AG04449 (cell line): ENCODE measurements at places on chromosomes 11 and 22.

DNA sequence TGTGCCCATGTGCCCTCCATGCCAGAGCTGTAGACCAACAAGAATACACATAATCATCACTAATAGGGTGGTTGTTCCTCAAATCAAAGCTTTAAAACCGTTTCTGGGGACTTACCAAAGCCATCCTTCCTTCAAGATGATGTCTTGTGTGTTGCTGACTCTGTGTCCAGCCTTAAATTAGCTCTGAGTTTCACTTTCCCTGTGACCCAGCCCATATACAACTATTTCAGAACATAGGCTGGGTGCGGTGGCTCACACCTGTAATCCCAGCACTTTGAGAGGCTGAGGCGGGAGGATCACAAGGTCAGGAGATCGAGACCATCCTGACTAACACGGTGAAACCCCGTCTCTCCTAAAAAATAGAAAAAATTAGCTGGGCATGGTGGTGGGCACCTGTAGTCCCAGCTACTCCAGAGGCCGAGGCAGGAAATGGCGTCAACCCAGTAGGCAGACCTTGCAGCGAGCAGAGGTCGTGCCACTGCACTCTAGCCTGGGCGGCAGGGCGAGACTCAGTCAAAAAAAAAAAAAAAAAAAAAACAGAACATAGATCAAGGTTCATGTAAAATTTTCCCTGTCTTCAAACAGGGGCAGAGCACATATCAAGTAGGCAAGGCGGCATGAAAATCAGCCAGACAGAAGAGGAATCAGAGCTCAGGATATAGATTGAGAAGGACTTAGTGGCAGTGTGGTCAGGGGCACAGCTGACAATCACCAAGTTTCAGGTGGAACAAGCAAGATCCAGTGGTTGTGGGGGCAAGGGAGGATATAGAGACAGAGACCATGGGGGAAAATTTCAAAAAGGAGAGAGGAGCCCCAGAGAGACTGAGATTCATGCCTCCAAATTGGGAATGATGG is at the start of gene PLAAT2:
PLAAT2 (minus strand) TSS at position 179 of the 855 bp plus-strand sequence; CDS start at position 124, 55 bp downstream.
- no peak for DNase-seq

DNA sequence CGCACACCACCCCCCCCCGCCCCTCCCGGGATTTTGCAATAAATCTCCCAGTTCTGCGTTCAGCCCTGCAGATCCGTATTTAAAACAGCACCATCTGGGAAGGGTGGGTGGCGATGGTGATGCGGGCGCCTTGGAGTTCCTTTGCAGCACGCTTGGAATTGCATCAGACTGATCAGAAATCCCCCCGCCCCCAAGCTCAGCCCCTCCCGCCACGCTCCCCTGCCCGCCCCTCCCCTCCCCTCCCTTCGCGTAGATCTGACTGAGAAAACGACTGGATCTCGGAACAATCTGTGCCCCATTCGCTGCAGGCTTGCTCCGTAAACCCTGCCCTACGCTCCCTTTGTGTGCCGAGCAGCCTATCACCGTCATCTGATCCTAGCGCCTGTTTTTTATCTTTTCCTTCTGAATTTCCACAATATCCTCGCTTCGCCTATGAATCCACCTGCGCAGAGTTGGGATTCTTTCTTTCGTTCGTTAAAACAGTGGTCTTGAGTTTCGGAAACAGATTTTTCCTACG is 18.1 kb upstream of the BDNF start:
- DNase-seq: peak; percentile 86

DNA sequence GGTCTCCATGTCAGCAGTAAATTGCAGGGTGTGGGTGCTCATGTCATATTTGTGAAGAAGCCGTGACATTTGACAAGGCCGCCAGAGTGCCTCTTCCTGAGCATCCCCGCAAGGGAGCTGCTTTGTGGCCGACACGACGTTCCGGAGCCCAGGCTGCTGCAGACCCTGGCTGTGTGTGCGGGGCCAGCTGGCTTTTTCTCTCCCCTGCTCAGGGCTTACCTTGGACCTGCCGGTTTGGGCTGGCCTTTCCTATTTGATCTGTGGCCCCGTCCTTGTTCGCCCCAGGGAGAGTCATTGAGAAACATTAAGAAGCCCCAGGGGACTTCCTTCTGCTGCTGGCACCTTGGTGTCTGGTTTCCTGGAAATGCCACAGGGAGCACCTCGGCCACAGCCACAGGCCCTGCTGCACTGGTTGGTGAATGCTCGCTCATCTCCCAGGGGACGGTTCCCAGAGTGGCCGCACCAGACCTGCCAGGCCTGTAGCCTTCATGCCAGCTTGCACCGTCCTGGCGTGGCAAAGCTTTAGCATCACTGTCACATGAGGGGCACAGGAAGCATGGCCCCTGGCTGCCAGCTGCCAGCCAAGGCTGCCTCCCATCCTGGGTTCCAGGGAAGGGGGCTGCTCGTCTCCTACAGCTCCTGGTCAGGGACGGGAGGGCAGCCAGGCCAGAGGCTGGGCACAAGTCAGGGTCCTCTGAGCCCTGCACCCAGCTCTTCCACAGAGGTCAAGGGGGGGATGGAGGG is 5.4 kb downstream of the GRK2 start:
- DNase-seq: no peak

DNA sequence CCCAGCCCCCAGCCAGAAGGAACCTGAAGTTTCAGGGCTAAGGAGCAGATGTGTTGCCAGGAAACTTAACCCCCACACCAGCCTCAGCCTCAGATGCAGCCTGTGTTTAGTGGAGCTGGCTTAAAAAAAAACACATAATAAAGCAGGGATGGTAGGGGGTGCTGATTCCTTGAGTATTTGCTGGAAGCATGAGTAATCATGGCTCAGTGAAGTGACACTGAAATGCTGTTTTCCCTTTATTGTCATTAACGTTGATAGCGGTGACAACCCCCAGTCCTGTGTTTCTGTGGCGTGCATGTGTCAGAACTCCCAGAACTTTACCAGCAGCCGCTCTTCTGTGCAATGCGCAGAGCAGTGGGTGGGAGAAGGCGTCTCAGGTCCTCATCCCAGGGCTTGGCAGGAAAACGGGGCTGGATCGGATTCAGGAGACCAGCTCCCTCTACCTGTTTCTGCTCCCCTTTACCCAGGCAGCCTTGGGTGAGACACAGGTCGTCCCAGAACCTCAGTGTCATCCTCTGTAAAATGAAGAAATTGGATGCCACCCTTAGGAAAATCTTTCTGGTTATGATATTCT is 1282.1 kb downstream of the TBC1D22A start:
- no peak for DNase-seq

- no peak for DNase-seq
Measured at GRCh38 chr11:115608976-115609375, 104.8 kb upstream of the CADM1 start.
